Renal cortical epithelial cell (primary cell): ENCODE measurements at places on chromosomes 3 and 15.

GRCh38 chr3:143974271-143975238 is 2.9 kb downstream of the DIPK2A start:
- no peak for DNase-seq

- DNase-seq: no peak
Observed at GRCh38 chr3:154143873-154144272, 22.7 kb downstream of the ARHGEF26 start.

- DNase-seq: peak; percentile 43
Observed at GRCh38 chr3:167913219-167913835, 177.8 kb downstream of the SERPINI1 start.

- DNase-seq: peak; percentile 96
Observed at GRCh38 chr15:38868326-38869114, 303.9 kb upstream of the RASGRP1 start.

DNA sequence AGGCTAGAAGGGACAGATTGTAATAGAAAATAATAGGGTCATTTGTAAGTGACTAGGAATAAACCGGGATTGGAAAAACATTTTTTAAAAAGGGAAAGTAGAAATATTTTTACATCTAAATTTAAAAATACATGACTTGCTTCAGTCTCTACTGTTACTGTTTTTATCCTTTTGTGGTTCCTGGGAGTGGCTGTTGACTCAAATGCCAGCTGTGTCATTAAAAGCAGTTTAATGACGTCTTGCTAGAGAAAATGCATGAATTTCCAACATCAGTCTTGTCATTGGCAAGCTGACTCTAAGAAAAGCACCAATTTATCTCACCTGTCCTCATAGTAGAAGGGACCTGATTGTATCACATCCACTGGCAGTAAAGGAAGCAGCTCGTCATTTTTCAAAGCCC is 16.7 kb upstream of the LCMT2 start:
- DNase-seq: no peak

- DNase-seq: no peak
Observed at GRCh38 chr3:58246148-58247047, 8.8 kb downstream of the ABHD6 start.

GRCh38 chr15:47398132-47398531 is 319.2 kb upstream of the SEMA6D start:
- no peak for DNase-seq

DNA sequence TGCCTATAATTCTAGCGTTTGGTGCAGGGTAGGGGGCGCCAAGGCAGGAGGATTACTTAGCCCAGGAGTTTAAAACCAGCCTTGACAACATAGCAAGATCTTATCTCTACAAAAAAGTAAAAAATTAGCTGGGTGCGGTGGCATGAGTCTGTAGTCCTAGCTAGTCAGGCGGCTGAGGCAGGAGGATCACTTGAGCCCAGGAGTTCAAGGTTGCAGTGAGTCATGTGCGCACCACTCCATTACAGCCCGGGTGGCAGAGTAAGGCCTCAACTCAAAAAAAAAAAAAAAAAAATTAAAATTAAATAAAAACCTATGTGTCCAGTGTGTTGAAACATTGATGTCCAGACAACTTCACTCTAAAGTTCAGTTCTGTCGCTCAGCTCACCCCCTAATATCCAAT is 78.2 kb upstream of the SOX2 start:
- no peak for DNase-seq

DNA sequence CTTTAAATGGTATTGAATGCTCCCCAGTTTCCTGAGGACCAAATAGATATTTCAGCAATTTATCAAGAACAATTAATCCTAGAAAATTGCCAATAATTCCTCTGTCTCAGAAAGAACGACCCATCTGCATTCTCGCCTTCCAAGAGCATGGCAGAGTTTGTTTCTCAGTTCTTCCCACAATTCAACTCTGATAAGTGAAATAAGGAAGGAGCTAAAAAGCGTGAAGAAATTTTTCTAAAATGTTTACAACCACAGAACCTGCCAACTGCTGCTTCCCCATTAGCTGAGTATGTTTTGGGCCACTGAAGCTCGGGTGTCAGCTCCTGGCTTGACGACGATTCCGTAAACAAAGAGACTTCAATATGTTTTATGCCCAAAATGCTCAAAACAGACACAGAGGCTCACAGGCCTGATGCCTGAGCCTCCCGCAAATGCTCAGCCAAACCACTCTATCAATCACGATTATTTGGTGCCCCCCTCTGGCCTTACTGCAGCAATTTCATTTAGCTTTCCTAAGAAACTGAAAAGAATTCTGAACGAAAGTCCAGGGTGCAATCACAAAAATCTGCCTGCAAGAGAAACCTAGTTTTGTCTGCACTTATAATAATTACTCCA is 259.2 kb upstream of the CCDC54 start:
- DNase-seq: peak; percentile 54

- DNase-seq: no peak
Observed at GRCh38 chr3:13200465-13200864, 127.2 kb upstream of the IQSEC1 start.

- no peak for DNase-seq
Observed at GRCh38 chr3:29746163-29746760, 465.4 kb downstream of the RBMS3 start.

DNA sequence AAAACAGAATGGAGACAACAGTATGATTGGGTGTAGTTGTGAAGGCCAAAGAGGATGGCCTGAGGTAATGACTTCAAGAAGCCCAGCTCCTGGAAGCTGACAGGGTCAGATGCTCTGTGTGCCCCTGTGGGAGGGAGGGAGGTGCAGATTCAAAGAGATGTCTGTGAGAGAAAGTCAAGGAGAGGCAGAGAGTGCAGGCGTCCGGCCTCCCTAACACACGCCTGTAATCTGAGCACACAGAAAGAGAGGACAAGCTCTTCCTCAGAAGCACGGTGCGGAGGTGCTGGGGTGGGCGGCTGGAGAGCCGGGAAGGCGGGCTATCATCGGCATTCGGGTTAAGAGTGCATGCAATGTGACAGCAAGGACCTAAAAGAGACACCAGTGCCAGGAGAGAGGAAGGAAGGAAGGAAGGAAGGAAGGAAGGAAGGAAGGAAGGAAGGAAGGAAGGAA is 238.2 kb upstream of the HES1 start:
- DNase-seq: no peak
